ENCODE measurements at places on chromosomes 13 and 19.
A peak's percentile ranks its signal among the peaks of the same experiment; 100 is the strongest.

GRCh38 chr19:55690109-55690768, 15.2 kb downstream of the EPN1 start:
- no peak for DNase-seq

GRCh38 chr19:35986664-35987570, 8.1 kb upstream of the SDHAF1 start:
- no peak for DNase-seq

GRCh38 chr13:46896341-46897137, at the start of gene HTR2A:
Gene HTR2A (minus strand): TSS chr13:46897053. CDS start chr13:46895906, 1,147 bp downstream.
- DNase-seq, result peak; percentile 30

GRCh38 chr19:55352549-55353145, 1.9 kb downstream of the COX6B2 start:
- DNase-seq, result no peak

DNA sequence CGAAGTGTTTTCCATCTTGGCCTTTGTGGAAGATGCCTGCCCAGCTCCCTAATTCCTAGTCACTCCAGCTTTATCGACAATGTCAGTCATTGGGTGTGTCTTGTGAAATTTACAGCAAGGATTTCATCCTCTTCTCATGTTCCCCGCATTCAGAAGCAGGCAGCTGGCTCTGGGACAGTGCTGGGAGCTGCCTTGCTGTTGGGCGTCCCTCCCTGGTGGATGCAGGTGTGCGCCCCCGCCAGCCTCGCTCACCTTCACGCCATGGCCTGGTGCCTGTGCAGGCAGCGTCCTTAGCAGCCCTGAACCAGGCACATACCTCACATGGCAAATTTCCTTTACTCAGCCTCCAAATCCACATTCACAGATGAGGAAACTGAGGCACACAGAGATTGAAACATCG, 39.7 kb upstream of the TFDP1 start:
- no peak for DNase-seq

DNA sequence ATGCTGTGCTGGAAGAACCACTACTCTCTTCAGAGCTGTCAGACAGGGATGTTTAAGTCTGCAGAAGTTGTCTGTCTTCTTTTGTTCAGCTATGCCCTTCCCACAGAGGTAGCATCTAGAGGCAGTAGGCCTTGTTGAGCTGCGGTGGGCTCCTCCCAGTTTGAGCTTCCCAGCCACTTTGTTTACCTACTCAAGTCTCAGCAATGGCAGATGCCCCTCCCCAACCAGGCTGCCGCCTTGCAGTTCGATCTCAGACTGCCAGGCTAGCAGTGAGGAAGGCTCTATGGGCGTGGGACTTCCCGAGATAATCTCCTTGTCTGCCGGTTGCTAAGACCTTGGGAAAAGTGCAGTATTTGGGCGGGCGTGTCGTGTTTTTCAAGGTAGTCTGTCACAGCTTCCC, 42.1 kb upstream of the UQCRFS1 start:
- no peak for DNase-seq

- peak; percentile 39 for DNase-seq
Observed at GRCh38 chr19:11446652-11447301, 11.3 kb downstream of the PRKCSH start.

DNA sequence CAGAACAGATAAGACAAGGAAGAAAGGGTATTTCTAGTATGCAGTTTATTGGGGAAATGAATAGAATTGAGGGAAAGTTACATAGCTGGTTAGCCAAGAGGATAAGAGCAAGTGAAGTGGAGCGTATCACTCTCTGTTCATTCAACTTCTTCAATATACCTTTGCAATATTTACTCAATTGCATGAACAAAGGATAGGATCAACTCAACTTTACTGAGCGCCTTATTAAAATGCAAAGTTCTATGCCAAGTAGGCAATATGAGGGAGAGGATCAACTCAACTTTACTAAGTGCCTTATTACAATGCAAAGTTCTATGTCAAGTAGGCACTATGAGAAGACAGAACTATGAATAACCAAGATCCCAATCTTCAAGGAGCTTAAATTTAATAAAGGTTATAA, 43.9 kb downstream of the ZC3H13 start:
- no peak for DNase-seq

GRCh38 chr13:112065521-112065866, 1.5 kb upstream of the SOX1 start:
- DNase-seq, result no peak

GRCh38 chr19:5122121-5122400, 153.1 kb downstream of the KDM4B start:
- no peak for DNase-seq

DNA sequence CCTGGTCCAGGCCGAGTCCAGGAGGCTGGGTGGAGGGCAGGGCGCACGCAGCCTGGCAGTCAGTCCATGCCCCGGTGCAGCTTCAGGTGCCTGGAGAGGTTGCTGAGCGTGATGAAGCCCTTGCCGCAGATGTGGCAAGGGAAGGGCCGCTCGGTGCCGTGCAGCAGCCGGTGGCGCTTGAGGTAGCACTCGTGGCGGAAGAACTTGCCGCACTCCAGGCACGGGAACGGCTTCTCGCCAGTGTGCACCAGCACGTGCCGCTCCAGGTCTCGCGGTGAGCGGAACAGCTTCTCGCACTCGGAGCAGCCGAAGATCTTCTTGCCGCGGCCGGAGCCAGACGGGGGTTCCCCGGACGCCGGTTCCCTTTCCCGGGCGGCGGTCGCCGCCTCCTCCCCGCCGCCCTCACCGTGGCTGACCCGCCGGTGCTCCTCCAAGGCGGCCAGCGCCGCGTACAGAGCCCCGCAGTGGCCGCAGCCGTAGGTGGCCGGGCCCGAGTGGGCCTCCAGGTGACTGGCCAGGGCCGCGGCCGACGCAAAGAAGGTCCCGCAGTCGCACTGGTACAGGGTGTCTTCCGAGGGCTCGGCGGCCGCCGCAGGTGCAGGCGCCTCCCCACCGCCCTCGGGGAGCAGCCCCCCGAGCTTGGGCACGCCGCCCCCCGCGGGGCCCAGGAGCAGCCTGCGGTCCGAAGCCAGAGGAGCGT, 6.8 kb downstream of the FIZ1 start:
- DNase-seq, result no peak

GRCh38 chr13:71876648-71877255, 9.7 kb upstream of the DACH1 start:
- DNase-seq, result peak; percentile 30

DNA sequence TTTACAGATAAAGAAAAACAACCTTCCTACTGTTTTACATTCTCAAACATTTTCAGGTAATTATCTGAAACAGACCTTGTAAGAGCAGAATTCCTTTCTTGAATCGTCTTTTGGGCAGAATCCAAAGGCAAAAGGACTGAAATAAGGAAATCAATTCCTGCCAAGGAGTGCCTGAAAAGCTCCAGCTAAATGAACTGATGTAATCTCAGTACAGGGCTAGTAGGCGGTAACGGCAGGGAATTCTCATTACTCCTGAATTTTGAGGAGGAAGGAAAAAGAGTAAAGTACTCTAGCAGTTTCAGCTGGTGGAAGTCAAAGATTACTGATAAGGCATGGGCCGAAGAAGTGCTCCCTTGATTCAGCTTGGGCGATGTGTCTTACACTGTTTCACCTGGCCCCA, 168.4 kb downstream of the PCDH9 start:
- DNase-seq, result no peak

DNA sequence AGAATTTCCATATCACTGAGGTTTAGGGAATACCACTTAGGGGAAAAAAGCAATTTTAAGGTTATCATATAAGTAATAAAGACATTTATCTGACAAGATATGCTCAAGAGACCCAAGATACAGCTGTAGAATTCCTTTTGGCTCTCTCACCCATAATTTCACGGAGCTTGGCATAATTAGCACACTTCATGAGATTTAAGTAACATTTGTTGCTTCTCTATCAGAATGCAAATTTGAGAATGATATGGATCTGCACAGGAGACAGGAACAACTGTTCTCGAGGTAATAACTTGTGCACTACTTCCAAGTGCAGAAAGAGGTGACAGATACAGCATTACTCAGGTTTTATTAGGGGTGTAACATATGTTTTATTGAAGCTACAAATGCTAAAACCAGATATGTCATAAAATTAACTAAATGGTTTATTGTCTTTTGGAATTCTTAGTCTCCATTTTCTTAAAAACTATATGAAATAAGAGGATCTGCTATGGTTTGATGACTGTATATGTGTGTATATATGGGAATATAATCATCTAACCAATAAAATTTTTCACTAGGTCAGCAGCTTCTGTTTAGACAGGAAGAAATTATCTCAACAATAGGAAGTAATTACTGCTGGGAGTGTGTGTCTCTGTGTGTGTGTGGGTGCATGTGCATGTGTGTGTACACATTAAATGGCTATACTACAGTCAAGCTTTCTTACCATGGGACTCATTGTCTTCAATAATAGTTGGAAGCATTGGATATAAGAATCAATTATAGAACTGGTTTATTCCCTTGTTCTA, 401.3 kb downstream of the PCDH17 start:
- no peak for DNase-seq

GRCh38 chr19:2906631-2907195, 6.0 kb downstream of the ZNF57 start:
- no peak for DNase-seq

DNA sequence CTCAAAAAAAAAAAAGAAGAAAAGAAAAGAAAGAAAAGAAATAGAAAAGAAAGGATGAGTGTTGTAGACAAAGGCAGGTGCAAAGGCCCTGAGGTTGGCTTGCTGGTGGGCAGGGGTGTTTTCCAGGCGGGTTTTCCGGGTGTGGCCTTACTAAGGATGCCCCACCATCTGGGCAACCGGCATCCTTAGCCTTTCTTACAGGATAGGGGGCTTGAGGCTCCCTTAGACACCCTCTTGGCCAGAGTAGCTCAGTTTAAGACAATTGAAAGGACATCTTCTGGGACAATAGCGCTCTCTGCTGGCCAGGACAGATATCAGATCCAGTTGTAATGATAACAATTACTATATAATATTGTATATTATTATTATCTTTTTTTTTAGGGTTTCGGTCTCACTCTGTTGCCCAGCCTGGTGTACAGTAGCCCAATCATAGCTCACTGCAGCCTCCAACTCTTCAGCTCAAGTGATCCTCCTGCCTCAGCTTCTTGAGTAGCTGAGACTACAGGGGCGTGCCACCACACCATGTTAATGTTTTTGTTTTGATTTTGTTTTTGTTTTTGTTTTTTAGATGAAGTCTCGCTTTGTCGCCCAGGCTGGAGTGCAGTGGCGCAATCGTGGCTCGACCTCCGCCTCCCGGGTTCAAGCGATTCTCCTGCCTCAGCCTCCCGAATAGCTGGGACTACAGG, 1.4 kb upstream of the QTRT1 start:
- peak; percentile 68 for DNase-seq

- no peak for DNase-seq
Observed at GRCh38 chr13:110440946-110441731, 120.4 kb downstream of the RAB20 start.

DNA sequence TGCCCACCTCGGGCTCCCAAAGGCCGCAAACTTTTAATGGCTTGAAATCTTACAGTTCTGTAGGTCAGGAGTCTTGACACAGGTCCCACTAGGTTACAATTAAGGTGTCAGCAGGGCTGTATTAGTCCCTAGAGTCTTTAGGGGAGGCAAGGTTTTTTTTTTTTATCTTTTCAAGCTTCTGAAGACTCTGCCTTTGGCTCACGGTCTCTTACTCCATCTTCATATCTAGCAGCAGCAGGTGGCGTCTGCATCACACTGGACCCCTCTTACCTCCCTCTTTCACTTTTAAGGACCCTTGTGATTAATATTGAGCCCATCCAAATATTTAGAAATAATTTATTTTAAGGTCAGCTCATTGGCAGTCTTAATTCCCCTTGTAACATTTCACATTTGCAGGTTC, 11.6 kb downstream of the MIR17HG start:
- DNase-seq, result no peak

DNA sequence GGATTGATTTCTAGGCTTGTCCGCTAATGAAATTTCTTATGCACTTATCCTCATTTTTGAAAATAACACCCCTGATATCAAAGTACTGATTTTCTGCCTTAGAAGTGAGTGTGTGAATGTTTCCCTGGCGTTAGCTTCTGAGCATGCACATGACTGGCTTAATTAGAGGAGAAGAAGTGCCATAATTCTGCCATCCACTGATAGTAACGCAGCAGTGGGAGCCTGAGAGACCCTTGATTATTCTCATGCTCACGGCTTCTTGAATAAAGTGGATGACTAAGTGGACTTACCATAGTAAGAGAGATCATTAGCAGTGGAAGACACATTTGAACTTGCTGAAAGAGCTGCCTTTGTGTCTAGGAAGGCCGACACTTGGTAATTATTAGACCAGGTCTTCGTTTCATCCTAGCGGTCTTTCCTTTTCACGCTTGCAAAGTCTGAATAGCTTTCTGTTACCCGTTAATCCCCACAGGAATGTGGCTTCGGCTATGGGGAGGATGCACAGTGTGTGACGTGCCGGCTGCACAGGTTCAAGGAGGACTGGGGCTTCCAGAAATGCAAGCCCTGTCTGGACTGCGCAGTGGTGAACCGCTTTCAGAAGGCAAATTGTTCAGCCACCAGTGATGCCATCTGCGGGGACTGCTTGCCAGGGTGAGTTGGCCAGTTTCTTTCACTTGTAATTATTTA, 45.3 kb downstream of the TNFRSF19 start:
- no peak for DNase-seq

- no peak for DNase-seq
Observed at GRCh38 chr13:73556128-73556527, 497.3 kb downstream of the KLF5 start.

GRCh38 chr19:23542562-23542961, 144.4 kb downstream of the ZNF675 start:
- DNase-seq, result no peak

- peak; percentile 40 for DNase-seq
Observed at GRCh38 chr13:41650706-41651105, 193.4 kb downstream of the RGCC start.

- DNase-seq, result peak; percentile 35
Observed at GRCh38 chr13:98576200-98576945, 534 bp downstream of the STK24 start.

DNA sequence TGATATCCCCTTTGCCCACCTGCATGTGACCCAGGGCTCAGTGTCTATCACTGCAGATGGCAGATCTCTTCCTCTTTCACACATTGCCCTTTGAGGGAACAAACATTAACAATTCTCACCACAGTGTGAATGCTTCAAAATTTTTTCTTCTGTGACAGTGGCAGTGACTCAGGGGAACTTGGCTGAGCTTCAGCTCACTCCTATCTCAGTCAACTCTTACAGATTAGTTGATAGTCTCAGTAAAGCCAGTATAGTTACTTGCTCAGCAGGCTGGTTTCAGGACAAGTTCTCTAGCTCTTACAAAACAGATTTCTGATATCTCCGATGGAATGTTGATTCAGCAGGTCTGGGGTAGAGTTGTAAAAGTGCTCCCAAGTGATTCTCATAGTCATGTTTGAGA, 166.9 kb downstream of the DLEU7 start:
- peak; percentile 60 for DNase-seq
